ENCODE measurements at places on chromosomes 7 and 10. TPM values are rescaled to one million over a fixed set of nuclear protein-coding genes. Genes with fewer than 3 reads are reported as not detected.
A peak's percentile ranks its signal among the peaks of the same experiment; 100 is the strongest.

- ATAC-seq = no peak
Measured at GRCh38 chr7:139393621-139394211, 34.0 kb downstream of the LUC7L2 start.

- ATAC-seq = no peak
Measured at GRCh38 chr10:15378569-15378968, 7.5 kb upstream of the FAM171A1 start.

GRCh38 chr10:73244866-73245477 lies 2.1 kb downstream of the DNAJC9 start:
- no peak for ATAC-seq

- peak; percentile 14 for ATAC-seq
Measured at GRCh38 chr7:122300211-122300932, 4.2 kb downstream of the FEZF1 start.

DNA sequence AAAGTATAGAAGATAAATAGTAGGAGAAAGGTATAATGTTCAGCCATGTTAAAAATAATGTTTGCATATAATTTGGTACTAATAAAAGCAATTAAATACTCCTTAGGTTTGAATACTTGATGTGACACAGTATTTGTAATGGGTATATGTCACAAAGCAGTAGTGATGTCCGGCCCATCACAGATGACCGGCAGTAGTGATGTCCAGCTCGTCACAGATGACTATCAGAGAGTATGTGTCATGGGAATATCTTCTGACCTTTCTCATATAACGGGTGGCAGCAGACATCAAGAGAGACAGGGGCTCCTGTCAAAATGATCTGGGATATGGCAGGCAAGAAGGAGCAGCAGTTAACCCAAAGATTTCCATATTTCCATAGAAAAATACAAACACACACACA lies 477.4 kb upstream of the KLF6 start:
- no peak for ATAC-seq

- peak; percentile 65 for ATAC-seq
Measured at GRCh38 chr7:158740013-158740656, 35.5 kb upstream of the NCAPG2 start.

- peak; percentile 42 for ATAC-seq
Measured at GRCh38 chr10:3755440-3756359, 29.3 kb downstream of the KLF6 start.

DNA sequence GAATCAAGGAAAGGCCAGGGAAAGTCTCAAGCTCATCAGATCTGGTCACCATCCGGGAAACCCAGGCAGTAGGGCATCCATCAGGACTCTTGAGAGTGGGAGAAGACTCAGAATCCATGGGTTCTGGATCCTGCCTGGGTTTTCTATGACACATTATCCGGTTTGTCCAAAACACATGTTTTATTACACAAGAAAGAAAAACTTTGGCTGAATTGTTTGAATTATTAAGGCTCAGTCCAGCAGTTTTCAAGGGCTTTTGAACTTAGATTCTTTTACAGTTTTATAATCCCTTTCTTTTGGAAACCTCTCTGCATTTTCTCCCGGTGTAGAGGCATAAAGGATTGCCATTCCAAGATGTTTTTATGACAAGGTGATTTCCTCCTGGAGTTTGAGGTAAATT lies 528.5 kb upstream of the MGMT start:
- ATAC-seq = no peak

DNA sequence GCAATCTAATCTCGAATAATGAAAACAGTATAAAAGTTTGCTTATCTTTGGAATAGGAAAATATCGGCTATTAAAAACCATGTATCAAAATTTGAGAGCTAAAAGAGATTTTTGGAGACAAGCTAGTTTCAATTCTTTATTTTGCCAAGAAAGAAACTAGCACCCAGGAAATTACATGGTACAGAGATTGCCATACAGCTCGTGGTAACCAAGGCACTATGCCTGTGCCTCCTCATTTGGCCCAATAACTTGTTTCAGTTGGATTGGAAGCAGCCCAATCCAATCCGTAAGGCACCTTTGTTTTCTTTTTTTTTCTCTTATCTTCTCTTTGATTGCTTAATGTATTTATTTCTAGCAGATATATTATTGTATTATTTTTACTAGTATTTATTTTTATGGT lies 55.0 kb downstream of the GNAI1 start:
- ATAC-seq = no peak

DNA sequence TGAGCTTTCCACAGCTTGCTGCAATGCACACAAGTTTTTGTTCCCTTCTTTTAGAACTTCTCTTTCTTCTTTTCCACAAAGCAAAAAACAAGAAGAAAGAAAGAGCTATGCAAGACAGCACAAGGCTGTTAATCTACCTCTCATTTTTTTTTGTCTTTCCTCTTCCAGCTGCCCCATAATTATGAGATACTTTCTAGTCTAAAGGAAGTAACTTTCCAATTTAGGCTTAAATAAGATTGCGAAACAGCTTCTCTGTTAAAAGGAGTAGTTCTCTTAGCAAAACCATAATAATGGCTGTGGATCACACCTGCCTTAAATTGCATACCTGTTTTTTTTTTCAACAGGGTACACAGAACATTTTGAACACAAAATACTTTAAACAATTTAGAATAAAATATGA lies 56.0 kb downstream of the NDUFB2 start:
- ATAC-seq = no peak

GRCh38 chr10:97407952-97408248 lies 6.8 kb upstream of the RRP12 start:
- ATAC-seq = no peak

DNA sequence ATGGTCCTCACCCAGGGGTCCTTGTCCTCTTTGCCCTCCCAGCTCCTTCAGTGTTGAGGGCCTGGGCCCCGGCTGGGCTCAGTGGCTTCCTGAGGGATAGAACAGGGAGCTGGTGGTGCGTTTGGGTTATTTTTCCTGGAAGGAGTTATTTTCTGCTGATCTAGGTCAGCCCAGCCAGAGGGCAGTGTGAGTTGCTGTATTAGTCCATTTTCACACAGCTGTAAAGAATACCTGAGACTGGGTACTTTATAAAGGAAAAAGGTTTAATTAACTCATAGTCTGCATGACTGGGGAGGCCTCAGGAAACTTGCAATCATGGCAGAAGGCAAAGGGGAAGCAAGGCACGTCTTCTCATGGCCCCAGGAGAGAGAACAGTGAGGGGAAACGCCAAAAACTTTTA lies 122.4 kb upstream of the PCBD1 start:
- no peak for ATAC-seq

DNA sequence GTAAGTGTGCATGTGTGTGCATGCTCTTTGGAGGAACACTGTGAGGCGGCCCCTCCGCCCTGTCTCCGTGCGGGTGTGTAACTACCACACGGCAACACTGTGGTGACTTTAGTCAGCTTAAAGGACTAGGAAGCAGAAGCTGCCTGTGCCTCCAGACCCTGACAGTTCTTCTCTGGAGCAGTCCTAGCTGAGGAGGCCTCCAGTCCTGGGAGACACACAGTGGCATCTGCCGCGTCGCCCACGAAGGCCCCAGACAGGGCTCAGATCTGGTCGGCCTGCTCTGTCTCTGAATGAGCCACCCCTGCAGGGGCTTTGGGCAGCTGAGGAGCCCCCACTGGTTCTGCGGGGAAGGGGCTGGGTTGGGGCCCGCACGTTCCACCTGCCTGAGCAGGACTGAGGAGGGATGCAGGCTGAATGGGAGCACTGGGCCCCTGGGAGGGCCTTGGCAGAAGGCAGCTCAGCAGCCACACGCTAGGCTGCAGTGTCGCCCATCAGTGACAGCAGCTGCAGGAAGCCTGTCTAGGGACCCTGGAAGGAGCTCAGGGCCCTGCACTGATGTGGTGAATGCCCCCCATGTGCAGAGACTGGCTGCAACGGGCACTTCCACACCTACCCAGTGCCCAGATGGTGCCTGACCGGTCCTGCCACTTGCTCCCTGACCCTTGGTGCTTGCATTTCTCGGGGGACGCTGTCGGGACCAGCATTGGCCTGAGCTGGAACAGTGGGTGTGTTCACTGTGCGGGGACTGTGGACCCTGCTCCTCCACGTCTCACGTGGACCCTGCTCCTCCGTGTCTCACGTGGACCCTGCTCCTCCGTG lies 27.3 kb upstream of the KNDC1 start:
- no peak for ATAC-seq

DNA sequence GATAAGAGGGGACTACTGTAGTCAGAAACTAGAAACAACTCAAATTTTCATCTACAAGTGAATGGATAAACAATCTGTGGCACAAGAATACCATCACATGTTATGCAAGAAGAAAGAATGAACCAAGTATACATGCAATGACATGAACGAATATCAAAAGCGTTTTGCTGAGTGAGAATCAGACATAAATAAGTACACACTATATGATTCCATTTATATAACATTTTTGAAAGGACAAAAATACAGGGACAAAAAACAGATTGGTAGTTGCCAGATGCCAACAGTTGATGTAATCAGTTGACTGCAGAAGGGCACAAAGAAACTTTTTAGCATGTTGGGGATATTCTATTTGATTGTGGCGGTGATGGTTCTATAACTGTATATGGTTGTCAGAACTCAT lies 33.6 kb downstream of the CTNNA3 start:
- no peak for ATAC-seq

DNA sequence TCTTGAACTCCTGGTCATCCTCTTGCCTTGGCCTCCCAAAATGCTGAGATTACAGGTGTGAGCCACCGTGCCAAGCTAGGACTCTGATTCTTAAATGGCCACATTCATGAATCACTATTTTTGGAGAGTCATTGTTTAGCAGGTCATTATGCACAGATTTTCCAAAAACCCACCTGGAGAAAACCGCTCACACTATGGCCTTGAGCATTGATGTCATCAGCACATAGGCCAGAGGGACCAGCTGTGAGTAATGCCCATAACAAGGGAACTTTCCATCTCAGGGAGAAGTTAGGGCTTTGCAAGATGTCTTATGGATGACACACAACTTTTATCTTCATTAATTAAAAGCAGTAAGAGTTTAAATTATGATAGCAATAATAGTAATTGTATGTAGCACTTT lies 86.4 kb upstream of the KIF5B start:
- no peak for ATAC-seq

DNA sequence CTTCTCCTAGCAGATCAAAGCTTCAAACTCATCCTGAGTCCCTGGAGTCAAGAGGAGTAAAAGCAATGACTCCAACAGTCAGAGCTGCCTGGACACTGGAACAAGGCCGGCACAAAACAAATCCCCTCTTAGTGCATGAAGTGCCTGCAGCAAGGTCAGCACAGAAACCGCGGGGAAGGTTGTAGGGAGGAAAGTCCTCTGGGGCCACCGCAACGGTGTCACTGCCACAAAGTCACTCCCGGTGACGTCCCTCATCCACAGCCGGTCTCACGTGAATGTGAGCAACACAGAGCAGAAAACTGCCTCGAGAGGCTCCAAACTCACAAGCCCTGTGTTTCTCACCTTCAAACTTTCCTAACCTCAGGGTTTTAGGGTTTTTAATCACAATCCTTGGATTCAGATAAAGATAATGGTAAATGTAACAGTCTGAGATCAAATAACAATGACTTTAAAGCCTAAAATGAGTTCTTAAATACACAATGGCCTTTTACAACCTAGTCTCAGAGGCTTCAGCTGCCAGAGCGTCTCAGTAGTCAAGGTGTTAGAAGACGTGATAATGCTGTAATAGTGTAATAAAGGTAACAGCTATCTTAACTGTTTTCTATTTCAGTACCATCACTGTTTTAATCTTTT lies 274.3 kb downstream of the ZMYND11 start:
- no peak for ATAC-seq

DNA sequence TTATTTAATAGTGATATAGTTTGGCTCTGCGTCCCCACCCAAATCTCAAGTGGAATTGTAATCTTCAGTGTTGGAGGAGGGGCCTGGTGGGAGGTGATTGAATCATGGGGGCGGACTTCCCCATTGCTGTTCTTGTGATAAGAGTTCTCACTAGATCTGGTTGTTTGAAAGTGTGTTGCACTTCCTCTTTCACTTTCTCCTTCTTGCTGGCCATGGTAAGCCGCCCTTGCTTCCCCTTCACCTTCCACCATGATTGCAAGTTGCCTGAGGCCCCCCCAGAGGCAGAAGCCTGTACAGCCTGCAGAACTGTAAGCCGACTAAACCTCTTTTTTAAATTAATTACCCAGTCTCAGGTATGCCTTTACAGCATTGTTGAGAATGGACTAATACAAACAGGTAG lies 101.4 kb downstream of the MTPAP start:
- ATAC-seq = no peak

- ATAC-seq = no peak
Measured at GRCh38 chr10:60140651-60141632, 234.6 kb upstream of the CCDC6 start.

- no peak for ATAC-seq
Measured at GRCh38 chr7:103810112-103810744, 179.2 kb downstream of the RELN start.

- ATAC-seq = no peak
Measured at GRCh38 chr7:28078036-28078901, 102.3 kb downstream of the JAZF1 start.

GRCh38 chr10:114905450-114905849 lies 32.5 kb upstream of the TRUB1 start:
- peak; percentile 50 for ATAC-seq

GRCh38 chr10:14468023-14468441 lies 137.3 kb upstream of the FRMD4A start:
- peak; percentile 68 for ATAC-seq

Gene PNLIPRP2
- not detected for total RNA-seq

Gene MYOF
- total RNA-seq = 106 TPM

Gene TBL2
- 28.8 TPM for total RNA-seq

Gene PVRIG
- 0.27 TPM for total RNA-seq

All from gastroesophageal sphincter (tissue), 4 donors.